ENCODE measurements at places on chromosomes 16 and 17.

DNA sequence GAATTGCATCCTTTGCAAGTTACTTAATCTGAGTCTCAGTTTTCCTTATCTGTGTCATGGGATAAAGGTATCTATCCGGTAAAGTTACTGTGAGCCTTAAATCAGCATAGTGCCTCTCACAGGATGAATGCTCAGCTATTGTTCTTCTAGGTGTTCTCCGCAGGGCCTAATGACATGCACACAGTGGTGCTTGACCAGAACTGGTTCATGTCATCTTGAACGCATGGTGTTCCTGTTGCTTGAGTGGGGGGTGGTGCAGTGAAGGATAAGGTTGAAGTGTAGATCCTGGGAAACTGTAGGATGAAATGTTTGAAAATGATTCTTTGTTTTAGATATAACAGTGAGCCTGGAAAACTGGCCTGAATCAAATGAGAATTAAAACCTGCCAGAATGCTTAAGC is 4.0 kb downstream of the KRT40 start:
- no peak for DNase-seq

DNA sequence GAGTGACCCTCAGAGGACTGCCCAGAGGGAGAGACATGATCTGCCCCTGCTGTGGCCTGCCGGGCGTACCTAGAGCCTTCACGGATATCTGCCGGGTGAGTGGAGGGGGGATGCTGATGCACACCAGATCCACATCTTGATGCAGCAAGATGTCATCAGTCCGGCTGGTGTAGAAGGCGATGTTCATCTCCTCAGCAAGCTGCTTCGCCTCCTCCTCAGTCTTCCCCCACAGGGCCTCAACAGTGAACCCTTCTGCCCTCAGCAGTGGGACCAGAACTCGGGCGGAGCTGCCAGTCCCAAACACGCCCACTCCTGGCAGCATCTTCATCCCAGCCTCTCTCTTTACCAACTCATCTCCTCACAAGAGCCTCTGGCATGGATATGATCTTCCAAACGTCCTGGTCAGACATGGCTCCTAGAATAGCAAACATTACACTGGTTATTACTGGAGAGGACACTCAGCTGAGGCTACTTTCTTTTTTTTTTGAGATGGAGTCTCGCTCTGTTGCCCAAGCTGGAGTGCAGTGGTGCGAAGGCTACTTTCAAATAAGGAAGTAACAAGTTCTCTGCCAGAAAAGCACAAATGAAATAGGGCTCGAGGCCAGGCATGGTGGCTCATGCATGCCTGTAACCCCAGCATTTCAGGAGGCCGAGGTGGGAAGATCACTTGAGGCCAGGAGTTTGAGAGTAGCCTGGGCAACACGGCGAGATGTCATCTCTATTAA is 18.9 kb downstream of the C16orf86 start:
- no peak for DNase-seq

- no peak for DNase-seq
Measured at GRCh38 chr17:50558091-50558490, 2.4 kb upstream of the CACNA1G start.

GRCh38 chr16:3577302-3577752 is at the start of gene NLRC3:
TSS of gene NLRC3 (minus strand) at chr16:3577403. CDS start at chr16:3565036, 12,367 bp downstream.
- DNase-seq, result no peak

DNA sequence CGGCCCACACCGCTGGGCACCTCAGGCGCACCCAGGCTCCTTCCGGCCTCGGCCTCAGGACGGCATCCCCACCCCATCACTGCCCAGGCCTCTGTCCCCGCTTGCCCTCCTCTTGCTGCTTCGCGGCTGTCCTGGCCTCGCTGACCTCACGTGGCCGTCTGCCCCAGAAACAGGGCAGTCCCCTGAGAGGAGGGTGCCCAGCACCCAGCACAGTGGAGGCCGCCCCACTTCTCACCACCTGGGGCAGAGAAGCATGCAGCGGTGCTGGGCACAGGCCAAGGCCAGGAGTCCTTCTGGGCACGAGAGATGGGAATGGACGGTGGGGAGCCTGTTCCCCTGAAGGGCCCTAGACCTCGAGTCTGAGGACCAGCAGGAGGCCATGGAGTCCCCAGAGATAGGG is 8.9 kb downstream of the HAGH start:
- no peak for DNase-seq

GRCh38 chr16:15976929-15977637 is 27.7 kb downstream of the ABCC1 start:
- DNase-seq, result no peak

DNA sequence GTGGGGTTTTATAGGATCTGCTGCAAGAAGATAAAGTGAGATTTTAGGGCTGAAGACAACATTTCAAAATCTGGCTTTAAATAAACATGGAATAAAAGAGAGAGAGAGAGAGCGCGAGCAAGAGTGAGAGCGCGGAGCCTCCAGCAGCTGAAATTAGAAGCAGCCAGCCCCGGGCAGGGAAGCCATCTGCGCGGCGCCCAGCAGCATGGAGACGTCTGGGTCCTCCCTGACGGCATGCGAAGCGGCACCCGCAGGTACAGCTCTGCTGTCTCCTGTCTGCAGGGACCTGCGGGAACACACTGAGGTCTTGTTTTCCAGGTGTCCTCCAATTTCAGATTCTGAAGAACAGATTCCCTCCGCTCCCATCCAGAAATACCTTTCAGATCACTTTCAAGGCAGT is 7.9 kb upstream of the BAIAP2 start:
- no peak for DNase-seq

DNA sequence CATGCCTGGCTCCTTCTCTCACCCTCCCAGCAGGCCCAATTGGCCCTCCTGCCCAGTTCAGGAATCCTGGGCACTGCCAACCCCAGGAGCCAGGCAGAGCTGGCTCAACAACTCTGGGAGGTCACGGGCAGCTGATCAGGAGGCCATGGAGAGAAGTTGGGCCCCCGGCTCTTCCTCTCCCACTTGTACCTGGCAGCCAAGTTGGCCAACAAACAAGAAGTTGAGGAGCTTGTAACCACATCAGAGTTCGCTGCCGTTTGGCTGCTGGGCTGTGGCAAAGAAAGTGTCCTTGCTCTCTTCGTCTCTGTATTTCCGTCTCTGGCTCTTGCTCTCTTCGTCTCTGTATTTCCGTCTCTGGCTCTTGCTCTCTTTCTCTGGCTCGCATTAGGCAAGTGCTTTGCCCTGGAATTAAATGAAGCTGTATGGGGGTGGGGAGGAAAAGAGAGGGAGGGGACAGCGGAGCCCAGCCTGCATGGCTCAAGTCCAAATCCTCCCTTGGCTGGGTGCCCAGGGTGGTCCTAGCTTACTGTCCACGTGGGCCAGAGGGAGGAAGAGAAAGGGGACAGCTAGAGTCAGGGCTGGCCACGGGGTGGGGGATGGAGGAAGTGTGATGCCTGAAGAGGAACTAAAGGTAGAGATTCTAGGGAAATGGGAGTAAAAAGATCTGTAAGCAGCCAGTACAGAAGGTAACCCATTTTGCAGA is 7.8 kb upstream of the TMEM132E start:
- DNase-seq, result no peak

DNA sequence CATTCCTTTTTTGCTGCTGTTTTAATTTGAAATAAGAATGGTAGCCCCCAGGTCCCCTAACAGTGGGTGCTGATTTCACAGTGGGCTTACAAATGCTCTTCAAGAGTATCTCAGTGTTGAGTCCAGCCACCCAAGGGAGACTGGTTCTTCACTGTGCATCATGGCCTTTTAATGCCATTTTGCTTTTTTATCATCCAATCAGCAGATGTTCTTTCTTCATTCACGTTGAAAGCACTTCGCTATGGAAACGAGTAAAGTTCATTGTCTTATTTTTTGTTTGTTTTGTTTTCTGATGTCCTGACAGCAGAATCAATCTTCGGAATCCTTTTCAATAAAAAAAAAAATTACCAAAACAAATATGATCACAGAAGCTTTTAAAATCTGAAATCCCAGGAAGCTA is 429.0 kb downstream of the MAF start:
- no peak for DNase-seq

DNA sequence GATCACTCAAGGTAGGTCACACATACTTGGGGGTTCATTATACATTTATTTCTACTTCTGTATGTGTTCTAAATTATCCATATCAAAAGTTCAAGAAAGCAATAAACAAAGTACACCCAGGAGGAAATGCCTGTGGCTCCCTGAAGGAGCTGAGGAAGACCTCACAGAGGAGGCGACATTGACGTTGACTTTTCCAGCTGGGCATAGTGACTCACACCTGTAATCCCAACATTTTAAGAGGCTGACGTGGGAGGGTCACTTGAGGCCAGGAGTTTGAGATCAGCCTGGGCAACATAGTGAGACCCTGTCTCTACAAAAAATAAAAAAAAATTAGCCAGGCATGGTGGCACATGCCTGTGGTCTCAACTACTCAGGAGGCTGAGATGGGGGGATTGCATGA is 16.3 kb downstream of the ITGAD start:
- no peak for DNase-seq

GRCh38 chr17:2958706-2959222 is 104.6 kb downstream of the OR1D5 start:
- no peak for DNase-seq

GRCh38 chr16:73299346-73299745 is 251.4 kb upstream of the ZFHX3 start:
- no peak for DNase-seq

- no peak for DNase-seq
Measured at GRCh38 chr16:23391381-23392222, 61.4 kb downstream of the COG7 start.

- DNase-seq, result no peak
Measured at GRCh38 chr16:67922221-67922620, 9.4 kb downstream of the CTRL start.
